Ecto neural progenitor cell (in vitro differentiated cells): ENCODE measurements at places on chromosomes 13 and 19.

- DNase-seq: no peak
Observed at GRCh38 chr19:6091771-6092291, 18.5 kb downstream of the RFX2 start.

- DNase-seq: no peak
Observed at GRCh38 chr13:84646957-84647356, 764.7 kb upstream of the SLITRK1 start.

DNA sequence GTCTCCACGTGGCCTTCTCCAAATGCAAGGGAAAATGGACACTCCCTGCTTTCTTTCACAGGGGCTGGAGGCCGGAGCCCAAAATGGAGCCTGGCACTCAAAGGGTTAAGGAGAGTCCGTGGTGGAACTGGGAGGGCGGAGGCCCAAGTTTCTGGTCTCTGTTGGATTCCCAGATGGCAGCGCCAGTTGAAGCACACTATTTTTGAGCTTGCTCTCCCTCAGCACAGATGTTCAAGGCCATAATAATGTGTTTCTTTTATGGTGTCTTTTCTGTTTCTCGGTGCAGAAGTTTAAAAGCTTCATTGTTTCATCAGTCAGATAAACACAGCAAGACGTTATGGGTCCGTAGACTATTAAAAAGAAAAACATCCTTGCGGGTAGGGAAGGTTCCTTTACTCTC, 67.6 kb downstream of the TNFRSF19 start:
- DNase-seq: peak; percentile 57

DNA sequence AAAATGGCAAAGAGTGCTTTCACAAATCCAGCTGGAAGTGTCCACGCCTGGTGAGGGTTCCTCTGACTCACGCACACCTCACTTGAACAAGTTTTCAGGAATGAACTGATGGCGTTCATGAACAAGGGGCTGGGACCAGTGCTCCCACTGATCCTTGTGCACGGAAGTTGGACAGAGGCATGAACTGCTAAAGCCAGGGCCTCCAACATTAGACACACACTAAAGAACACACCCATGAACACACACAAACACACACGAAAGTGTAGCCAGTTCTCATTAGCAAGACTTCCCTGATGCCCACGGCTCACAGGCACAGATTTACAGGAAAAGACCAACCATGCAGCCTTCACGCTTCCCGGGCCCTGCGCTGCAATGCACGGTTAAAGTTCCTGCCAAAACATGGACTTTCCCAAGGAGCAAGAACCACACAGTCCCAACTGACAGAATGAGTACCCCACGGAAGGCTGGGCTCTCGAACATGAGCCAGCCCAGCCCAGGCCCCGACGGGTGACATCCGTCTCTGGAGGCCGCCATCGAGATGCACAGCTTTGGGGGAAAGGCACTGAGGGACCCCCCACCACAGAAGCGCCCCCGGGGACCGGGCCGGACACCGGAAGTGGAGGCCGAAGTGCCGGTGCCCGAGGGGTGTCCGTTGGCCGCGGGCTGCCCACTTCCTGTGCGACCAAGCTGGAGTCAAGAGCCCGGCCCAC, 808 bp downstream of the DNMT1 start:
- no peak for DNase-seq

DNA sequence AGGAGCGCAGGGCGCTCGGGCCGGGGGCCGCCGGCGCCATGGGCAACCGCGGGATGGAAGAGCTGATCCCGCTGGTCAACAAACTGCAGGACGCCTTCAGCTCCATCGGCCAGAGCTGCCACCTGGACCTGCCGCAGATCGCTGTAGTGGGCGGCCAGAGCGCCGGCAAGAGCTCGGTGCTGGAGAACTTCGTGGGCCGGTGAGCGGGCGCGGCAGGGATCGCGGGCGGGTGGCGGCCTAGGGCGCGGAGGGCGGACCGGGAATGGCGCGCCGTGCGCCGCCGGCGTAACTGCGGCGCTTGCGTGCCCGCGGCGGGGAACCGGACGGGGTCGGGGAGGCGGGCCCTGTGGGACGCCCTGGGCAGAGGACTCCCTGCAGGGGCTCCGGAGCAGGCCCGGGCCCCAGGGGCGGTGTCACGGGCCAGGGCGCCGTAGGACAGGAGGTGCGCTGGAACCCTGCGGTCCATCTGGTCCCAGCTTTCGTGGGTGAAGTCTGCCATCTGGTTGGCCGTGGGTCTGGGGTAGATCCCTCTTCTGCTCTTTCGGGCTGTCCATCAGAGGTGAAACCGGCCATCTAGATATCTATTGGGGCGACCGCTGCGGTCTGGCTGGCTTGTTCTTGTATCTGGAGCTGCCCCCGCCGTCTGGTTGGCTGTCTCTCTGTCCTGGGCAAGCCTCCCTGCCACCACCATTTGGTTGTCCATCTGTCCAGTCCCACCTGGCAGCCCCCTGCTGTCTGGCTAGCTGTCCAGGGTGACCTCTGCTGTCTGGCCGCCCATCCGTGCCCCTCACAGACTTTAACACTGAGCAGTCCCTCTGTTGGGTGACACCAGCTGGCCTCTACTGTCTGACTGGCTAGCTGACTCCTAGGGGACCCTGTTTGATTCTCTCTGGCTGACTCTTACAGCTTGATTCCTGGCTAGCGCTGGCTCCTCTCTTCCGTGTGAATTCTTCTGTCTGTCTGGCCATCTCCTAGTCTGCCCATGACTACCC, 622 bp downstream of the DNM2 start:
- no peak for DNase-seq

GRCh38 chr13:49569993-49570689, 15.2 kb downstream of the RCBTB1 start:
- DNase-seq: no peak

DNA sequence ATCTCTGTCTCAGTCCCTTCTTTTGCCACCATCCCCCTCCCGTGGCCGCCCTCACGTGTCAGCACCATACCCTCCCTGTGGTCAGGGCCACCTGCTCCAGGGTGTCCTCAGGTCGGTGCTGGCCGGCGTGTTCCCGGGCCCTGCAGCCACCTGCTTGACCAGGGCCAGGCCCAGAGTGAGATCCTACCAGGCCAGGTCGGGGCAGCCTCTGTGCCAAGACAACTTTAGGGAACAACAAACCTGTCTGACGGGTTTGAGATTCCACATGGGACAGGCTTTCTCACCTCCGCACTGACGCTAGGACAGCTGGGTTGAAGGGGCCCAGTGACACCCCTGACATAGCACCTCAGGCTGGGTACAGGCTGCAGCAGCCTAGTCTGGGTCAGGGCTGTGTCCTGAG, 7.5 kb upstream of the SBNO2 start:
- no peak for DNase-seq

- no peak for DNase-seq
Observed at GRCh38 chr19:15498910-15499309, 9.4 kb upstream of the CYP4F22 start.
